Central memory CD4-positive, alpha-beta T cell (primary cell): ENCODE measurements at places on chromosomes 6 and 20.

GRCh38 chr6:110363748-110364147, 5.6 kb upstream of the METTL24 start:
- DNase-seq: no peak

DNA sequence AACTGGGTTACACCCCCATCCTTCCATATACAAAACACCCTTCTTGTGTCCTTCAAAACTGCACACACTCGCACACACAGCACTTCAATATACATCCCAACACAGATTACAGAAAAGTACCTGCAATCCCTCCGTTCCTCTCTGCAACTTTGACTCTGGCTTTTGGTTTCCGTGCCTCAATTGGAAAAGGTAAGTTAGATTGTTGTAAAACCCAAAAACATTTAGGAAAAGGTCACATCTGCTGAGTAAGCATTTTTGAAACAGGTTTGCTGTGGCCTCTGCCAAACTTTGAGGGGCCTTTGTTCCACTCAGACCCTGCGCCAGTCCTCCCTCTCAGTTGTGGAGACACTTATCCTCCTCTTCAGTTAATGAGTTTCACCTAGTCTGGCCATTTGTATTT, 4.2 kb downstream of the NKX2-4 start:
- no peak for DNase-seq

DNA sequence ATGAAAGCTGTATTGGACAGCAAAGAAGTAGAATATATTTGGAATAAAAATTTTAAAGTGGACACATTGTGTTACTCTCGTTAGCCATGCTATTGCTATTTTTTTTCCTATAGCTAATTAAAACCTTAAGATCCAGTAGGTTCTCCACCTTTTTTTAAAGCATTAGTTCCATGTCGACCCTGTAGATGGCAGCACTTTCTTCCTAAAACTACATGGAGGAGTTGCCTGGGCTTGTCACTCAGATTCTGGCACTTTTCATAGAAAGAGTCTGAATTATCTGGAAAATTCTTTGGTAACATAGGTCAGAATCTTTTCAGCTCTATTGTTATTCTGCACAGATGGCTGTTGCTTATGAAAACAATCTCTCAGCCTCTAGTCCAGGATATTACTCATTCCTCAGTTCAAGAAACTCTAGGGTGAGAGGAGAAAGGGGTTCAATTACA, 42.0 kb upstream of the ESR1 start:
- peak; percentile 29 for DNase-seq

DNA sequence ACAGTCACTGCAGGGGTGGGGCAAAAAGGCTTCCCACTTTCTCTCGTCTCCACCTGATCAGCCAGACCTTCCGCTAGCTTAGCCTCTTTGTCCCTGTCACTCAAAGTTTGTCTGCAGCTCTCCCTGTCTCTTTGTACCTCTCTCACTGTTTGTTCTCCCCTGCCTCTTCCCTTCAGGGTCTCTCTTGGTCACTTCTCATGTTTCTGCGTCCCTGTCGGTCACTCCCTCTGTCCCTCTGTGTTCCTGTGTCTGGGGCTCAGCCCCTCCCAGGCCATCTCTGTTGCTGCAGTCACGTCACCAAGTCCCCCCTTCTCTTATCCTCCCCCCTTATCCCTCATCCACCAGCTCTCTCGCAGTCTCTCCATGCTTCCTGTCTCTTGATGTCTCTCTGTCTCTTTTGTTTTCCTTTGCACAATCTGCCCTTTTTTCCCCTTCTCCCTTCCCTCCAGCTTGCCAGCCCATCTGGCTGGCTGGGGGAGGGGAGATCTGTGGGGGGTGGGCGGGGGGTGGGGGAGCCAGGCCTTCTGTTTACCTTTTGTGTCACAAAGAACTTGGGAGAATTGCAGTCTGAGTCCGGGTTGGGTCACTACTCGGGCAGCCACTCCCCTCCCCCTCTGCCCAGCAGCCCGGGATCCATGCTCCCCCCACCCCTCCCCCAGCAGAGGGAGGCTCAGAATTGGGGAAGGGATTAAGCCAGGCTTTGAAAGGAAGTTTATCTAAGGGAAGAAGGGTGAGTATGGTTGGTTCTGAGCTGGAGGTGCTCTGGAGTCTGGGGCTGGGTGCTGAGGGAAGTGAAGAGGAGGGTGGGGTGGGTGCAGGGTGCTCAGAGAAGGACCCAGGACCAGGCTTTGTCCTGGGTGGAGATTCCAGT, 32.3 kb downstream of the FOXP4 start:
- DNase-seq: no peak

- DNase-seq: no peak
Observed at GRCh38 chr6:148509119-148509799, 166.6 kb downstream of the SASH1 start.

DNA sequence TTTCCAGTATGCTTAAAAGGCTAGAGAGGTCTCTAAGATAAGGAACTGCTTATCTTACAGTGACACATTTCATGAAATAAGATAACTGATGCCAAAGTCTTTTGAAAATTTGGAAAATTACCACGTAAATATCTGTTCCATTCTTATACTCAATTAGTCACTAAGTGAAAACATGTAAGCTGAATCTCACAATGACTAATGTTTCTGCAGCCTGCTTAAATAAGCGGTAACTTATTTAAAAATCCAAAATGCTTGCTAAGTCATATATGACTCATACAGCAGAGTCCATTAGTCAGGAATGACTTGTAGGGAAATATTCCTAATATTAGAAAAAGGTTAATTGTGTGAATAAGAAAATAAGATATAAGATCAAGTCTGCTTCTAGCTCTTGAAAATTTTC, 27.8 kb upstream of the LGSN start:
- no peak for DNase-seq

DNA sequence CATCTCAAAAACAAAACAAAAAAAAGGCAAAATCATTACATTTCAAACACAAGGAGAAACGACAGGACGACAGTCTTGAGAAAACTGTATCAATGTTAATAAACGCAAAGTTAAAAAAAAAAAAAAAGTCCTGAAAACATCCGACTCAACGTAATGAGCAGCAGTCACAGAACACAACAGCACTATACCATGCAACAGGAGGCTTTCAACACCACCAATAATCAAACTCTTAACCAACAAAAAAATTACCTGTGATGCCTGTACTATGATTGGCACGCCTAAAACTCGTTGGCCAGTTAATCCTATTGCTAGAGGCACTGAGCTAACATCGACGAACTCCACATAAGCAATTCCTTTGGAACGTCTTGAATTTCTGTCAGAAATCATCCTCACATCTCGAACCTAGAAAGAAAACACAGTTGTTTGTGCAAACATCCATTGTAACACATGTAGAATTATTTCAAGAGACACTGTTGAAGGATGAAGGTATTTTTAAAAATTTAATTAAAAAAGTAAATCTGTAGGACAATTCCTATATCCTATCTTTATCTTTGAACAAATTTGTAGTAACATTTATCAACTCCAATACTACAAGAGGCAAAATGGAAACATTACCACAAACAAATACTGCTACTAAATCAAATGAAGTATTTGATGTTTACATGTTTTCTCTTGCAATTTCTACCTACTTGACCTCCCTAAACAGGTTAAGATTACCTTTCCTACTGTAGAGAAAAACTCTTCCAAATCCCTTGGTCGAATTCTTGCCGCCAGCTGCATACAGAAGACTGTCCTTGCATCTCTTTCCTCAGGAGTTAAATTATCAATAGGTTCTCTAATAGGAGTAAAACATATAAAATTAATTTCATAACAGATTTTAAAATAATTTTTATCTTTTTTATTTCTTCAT, 17.5 kb downstream of the RBM39 start:
- no peak for DNase-seq

DNA sequence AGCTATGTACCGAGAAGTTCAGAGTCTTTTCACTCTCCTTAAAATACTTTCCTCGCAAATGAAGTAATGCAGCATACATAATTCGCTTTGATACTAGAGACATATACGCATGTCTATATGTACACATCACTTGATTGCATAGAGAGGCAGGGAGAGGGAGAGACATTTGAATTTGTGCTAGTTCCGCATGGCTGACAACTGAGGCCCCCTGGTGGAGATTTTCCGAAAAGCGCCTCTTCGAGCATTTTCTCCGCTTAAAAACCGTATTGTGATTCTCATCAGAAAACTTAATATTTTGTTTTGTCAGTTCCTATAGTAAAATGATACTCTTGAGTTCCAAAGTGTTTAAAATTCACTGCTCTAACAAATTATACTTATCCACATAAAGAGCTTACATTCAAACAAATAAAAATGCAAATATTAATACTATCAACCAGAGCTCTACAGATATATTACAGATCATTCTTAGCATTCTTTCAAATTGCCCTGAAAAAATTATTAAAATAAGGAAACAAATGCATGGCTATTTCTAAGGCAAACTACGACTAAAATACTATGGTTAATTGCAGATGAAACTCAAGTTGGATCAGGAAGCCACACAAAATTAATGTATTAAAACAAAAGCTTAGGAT, 637 bp downstream of the MYLK4 start:
- peak; percentile 50 for DNase-seq

- no peak for DNase-seq
Observed at GRCh38 chr6:127952831-127953230, 52.0 kb upstream of the THEMIS start.
